ENCODE measurements at places on chromosomes 4 and X. TPM values are rescaled to one million over a fixed set of nuclear protein-coding genes. Genes with fewer than 3 reads are reported as not detected.

GRCh38 chr4:145103496-145103895 is 5.4 kb downstream of the ABCE1 start:
- no peak for DNase-seq

DNA sequence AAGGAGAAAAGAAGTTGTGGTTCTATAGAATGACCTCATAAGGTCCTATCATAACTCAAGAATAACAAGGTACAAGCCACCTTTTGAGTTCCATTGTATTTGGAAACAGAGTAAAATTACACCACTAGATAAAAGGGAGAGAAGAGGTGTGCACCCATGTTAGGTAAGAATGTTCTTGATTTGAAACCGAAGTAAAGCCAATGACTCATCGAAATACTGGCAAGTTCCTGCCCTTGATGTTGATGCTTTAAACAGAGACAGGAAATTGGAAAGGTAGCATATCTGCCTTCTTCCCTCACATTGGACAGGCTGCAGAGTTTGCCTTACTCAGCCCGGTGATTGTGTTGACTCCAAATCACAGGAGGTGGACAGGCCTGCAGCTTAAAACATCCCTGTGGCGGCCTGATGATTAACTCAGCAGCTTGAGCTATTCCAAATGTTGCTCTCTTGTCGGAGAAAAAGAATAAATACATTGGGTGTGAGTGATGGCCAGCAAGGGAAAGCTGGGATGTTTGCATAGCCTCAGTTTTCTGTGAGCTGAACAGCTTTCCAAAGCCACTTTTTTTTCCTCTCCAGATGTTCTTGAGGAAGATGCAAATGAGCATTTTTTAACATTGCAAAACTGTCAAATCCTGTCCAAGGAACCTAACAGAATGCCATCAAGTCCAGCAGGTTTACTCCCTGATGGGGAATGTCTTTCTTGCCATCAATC is 321.1 kb downstream of the NKX6-1 start:
- DNase-seq: no peak

- DNase-seq: no peak
These were observed 46.2 kb downstream of the TIGD2 start for GRCh38 chr4:89157488-89158024.

- DNase-seq: no peak
These were observed 69.4 kb downstream of the NSG1 start for GRCh38 chr4:4456351-4456750.

DNA sequence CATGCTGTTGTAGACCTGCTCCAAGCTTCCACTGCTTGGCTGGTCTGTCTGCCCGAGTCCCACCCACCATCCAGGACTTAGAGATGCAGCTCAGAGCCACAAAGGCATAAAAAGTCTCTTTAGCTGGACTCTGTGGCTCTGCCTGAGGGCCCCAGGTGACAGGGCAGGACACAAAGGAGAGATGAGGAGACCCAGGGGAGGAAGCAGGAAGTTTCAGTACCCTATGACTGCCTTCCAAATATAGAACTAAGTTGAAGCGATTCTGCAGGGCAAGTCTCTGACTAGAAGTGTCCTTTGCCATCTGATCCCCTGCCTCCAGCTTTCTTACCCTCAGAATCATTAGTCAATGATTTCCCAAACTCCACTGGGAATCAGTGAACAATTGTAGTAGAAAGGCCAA is 11.2 kb upstream of the CXCR3 start:
- DNase-seq: no peak

DNA sequence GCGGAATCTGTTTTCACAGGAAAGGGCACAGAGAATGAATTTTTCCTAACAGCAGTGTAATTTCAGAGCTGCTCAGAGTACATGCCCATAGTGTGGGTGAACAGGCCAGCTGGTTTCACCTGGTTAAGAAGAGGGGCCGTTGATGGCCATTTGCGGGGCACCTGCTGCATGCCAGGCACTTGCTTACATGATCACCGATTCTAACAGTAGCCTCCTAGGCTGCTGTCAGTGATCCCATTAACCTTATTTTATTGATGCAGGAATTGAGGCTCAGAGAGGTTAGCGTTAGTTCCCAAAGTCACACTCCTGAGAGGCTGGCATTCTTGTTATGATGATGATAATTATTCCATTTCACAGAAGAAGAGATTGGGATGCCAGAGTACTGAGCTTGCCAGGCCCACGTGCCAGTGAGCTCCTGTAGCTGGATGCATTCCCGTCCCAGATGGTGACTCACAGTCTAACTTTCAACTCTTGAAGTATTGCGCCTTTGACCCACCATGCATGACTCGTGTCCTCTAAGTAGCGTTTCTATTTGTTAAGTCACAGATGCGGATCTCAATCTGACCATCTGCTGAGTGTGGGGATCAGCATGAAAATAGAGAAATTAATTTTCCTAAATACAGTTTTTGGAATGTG is 76.5 kb downstream of the PSAPL1 start:
- no peak for DNase-seq

- DNase-seq: no peak
These were observed 237.8 kb upstream of the JADE1 start for GRCh38 chr4:128571747-128572146.

- DNase-seq: no peak
These were observed 28.5 kb downstream of the PCDH19 start for GRCh38 chrX:100381619-100382018.

DNA sequence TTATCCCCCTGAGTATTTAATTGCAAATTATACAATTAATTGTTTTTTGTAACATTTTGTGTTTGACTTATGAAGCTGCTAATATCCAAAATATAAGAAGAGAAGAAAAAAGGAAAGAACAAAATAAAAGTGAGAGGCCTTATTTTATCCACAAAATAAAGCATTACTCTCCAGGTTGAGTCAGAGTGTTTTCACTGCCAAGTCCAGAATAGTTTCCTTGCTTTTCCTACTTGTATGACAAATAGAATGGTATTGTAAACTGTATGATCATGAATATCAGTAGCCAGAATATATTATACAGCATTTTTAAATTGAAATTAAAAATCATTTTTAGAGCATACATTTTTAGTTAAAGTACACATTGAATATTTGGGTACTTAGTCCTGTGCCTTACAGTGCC is 237.8 kb downstream of the NDST4 start:
- no peak for DNase-seq

- peak; percentile 92 for DNase-seq
These were observed 12.0 kb downstream of the ACOX3 start for GRCh38 chr4:8428288-8429097.

DNA sequence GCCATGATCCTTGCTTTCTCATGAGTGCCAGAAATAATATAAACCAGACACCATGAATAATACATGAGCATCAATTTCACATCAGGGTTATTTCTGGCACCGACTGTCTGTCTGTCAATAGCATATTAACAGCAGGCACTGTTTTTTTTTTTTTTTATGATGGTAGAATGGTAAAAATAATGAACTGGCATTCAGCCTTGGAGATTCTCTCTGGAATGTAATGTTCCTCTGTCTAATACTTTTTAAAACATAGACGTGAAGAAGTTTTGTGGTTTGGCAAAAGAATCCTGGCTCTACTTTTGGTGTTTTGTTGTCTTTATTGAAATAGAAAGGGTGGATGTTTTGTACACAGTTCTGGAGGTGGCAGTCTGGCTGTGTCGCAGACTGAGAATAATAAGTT is 874.6 kb upstream of the PRKX start:
- no peak for DNase-seq

DNA sequence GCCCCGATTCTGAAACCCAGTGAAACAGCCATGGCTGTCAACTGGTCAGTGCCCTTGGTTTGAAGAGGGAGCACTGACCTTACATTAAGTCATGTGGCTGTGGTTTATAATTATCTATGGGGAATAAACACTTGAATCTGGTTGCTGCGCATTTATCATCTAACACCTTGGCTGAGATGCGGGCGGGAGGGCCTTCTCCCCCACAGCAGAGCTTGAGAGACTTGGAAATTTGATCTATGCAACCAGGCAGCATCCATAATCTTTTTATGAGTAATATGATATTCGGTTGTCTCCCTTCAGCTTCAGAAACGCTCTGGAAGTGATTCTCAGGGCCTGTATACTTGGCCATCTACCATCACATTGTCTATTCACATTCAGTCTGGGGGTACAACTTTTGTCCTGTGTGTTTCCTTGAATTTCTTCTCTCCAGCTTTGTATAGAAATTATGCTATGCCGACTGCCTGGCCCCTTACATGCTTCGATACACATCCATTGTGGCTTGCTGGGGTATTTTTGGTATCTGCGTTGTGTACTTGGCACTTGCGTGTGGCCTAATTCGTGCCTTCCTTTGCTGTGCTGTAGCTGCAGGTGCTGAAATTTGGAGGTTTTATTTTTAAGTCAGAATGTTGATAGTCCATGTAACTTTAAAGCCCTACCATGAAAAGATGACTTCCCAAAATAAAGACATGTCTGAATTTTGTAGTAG is 321.6 kb downstream of the ARHGAP10 start:
- DNase-seq: no peak

DNA sequence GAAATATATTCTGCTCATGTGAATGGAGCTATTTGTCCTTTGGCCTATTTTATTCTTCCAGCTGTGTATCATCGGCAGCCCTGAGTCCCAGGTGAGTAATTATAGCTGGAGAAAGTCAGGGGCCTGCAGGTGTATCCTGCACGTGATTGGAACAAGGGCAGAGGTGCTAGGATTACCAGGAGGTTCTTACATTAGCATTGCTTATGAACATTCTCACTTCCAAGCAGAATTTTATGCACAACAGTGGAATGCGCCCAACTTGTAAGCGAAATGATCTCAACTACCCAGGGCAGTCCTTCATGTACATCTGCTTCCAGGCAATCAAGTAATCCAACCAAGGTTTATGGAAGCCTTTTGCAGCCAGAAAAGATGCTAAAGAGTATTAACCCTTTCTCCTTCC is 68.9 kb upstream of the NRK start:
- no peak for DNase-seq

GRCh38 chrX:144275367-144275766 is 391.5 kb downstream of the UBE2NL start:
- no peak for DNase-seq

DNA sequence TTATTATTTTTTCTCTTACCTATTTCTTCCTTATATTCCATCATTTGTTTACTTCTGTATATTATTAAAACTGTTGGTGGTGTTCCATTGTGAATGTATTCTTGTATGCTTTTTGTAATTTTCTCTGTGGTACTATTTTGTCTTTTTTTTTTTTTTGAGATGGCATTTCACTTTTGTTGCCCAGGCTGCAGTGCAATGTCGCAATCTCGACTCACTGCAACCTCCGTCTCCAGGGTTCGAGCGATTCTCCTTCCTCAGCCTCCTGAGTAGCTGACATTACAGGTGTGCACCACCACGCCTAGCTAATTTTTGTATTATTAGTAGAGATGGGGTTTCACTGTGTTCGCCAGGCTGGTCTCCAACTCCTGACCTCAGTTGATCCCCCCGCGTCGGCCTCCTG is 8.6 kb downstream of the KDM6A start:
- no peak for DNase-seq

- no peak for DNase-seq
These were observed 732 bp downstream of the SULT1E1 start for GRCh38 chr4:69859140-69859685.

GRCh38 chr4:153212736-153213135 is 8.5 kb downstream of the TRIM2 start:
- no peak for DNase-seq

DNA sequence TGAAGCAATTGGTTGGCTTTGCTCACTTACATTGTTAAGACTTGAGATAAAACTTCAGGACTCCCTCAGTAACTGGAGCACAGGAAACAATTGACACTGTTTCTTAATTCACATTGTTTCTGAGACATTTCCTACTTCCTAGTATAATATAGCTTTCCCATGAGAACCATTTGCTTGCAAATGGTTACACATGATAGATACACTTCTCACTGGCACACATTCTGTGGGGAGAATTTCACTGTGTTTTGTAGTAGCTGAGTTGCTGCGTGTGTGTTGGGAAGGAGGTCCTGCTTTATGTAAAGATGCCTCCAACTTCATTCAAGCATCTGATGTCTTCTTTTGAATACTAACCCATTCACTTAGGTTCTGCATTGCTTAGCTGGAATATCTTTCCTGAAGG is 85.3 kb upstream of the SLC4A4 start:
- DNase-seq: no peak

- peak; percentile 48 for DNase-seq
These were observed 4.1 kb upstream of the S100P start for GRCh38 chr4:6689506-6689960.

- DNase-seq: peak; percentile 93
These were observed 103.5 kb downstream of the LDB2 start for GRCh38 chr4:16794816-16795445.

- no peak for DNase-seq
These were observed 1.6 kb upstream of the GIMD1 start for GRCh38 chr4:106370214-106370613.

GRCh38 chr4:73335679-73336078 is 68.4 kb upstream of the ALB start:
- no peak for DNase-seq

DNA sequence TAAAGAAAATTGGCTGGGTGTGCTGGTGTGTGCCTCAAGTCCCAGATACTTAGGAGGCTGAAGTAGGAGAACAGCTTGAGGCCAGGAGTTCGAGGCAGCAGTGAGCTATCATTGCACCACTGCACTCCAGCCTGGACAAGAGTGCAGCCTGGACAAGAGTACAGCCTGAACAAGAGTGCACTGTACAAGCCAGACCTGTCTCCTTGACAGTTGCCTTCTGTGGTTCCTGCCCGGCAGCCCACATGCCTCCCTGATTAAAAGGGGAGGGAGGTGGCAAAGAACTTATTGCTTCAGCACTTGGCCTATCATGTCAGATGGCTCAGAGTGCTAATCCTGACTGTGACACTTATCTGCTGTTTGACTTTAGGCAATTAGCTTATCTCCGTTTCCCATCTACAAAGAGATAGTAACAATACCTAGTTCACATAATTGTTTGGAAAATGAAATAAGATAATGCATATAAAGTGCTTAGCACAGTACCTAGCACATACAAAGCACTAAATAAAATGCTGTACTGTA is 249.1 kb downstream of the DCLK2 start:
- no peak for DNase-seq

FRG2 gene
- total RNA-seq: not detected

PCGF3 gene
- total RNA-seq: 13.0 TPM

GNPDA2 gene
- 2.9 TPM for total RNA-seq

STEEP1 gene
- total RNA-seq: 7.2 TPM

XAGE1A gene
- total RNA-seq: not detected

PAGE4 gene
- not detected for total RNA-seq

GJB1 gene
- total RNA-seq: 160 TPM

UGT2B15 gene
- total RNA-seq: 44.9 TPM

IDH3G gene
- 24.6 TPM for total RNA-seq

FAM13A gene
- 82.5 TPM for total RNA-seq

CPLX1 gene
- 1.1 TPM for total RNA-seq

UBL4A gene
- total RNA-seq: 34.8 TPM

OSTC gene
- 86.4 TPM for total RNA-seq

CCSER1 gene
- 1.00 TPM for total RNA-seq

PCDH19 gene
- total RNA-seq: 0.07 TPM

SUPT20HL2 gene
- total RNA-seq: not detected

JADE1 gene
- 8.8 TPM for total RNA-seq

IL3RA gene
- total RNA-seq: 0.64 TPM

QDPR gene
- total RNA-seq: 93.5 TPM

SFRP2 gene
- not detected for total RNA-seq

GAGE13 gene
- total RNA-seq: not detected

MMRN1 gene
- 6.9 TPM for total RNA-seq

Data from right lobe of liver (tissue), 6 donors.